Frontal cortex (tissue), 4 donors: ENCODE measurements at places on chromosomes 13 and 19. TPM values are rescaled to one million over a fixed set of nuclear protein-coding genes. Genes with fewer than 3 reads are reported as not detected.

CGB7 gene
- total RNA-seq: not detected

FFAR2 gene
- under 0.01 TPM for total RNA-seq

MYH14 gene
- total RNA-seq: 0.82 TPM

EDNRB gene
- 26.5 TPM for total RNA-seq

ZIC5 gene
- total RNA-seq: 1.6 TPM

ATP8A2 gene
- total RNA-seq: 63.6 TPM

CPB2 gene
- not detected for total RNA-seq

PGLYRP2 gene
- total RNA-seq: not detected

SPACA4 gene
- total RNA-seq: not detected

SOX1 gene
- 4.5 TPM for total RNA-seq

IGFL3 gene
- total RNA-seq: not detected

ZSCAN18 gene
- 95.0 TPM for total RNA-seq
